ENCODE measurements at places on chromosomes 7 and 10.

- DNase-seq, result no peak
Measured at GRCh38 chr7:47956220-47956619, 8.0 kb upstream of the PKD1L1 start.

- no peak for DNase-seq
Measured at GRCh38 chr10:32970910-32971309, 12.9 kb upstream of the ITGB1 start.

- no peak for DNase-seq
Measured at GRCh38 chr10:87518937-87519336, 14.2 kb downstream of the MINPP1 start.

DNA sequence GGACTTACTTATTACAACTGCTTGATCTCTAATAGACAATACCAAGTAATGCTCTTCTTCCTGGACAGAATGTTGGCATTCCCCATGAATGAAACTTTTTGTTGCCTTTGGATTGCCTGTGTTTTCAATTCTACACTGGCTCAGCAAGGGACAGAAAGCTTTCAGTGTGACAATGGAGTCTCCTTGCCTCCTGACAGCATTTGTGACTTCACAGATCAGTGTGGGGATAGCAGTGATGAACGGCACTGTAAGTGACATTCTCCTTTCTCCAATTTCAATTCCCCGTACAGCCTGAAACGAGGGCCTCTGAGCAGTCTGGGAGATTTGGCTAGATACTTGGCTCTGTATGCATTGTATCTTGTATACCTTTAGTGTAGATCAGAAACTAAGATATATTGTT is 290 bp downstream of the MALRD1 start:
- no peak for DNase-seq

DNA sequence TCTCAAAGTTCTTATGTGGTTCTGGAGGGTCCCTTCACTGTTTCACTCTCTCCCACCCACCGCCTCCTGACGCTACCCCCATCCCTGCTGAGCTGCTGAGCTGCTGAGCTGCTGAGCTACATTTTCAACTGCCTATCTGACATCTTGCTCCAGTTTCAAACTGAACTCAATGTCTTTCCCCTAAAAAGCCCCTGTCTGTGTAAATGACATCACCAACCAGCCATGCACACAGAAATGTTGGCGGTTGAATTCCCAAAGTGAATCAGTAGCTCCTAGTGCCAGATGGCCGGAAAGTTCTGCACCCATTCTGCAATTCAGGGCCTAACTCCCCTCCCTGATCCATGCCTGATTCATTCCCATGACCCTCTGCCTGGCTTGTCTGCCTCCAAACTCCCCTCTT is 71.2 kb downstream of the WNT2 start:
- no peak for DNase-seq

GRCh38 chr10:66218981-66219587 is 706.8 kb upstream of the LRRTM3 start:
- no peak for DNase-seq

- no peak for DNase-seq
Measured at GRCh38 chr7:117034851-117035464, 81.7 kb downstream of the ST7 start.

DNA sequence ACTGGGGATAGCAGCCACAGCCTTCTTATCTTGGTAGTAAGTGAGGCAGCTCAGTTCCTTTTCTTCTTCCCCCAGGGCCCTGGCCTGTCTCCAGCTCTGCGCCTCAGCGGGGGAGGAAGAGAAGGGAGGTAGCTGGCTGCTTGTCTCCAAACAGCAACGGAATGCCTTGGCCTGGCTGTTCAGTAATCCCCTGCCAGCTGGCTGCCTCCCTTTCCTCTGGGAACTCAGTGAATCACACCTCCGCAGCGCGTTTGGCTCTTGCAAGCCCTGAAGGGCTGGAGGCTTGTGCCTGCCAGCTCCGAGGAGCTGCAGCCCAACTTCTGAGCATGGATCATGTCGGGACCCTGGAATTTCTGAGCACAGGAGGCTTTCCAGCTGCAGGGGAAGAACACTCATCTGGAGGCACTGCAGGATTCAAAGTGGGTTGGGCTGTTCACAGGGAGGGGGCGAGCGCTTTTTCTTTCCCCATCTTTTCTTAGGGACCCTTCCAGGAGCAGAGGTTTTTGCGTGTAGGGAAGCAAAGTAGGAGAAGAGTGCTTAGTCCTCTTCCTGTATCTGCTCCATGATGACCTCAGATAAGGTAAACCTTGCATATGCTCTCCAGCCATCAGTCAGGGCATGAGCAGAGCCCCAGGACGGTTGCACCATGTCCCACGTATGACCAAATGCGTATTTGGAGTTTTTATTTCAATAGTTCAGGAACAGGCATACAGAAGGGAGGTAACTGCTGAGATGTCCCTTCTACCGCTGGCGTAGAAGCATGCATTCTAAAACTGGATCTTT is 253.2 kb upstream of the INHBA start:
- DNase-seq, result peak; percentile 95

DNA sequence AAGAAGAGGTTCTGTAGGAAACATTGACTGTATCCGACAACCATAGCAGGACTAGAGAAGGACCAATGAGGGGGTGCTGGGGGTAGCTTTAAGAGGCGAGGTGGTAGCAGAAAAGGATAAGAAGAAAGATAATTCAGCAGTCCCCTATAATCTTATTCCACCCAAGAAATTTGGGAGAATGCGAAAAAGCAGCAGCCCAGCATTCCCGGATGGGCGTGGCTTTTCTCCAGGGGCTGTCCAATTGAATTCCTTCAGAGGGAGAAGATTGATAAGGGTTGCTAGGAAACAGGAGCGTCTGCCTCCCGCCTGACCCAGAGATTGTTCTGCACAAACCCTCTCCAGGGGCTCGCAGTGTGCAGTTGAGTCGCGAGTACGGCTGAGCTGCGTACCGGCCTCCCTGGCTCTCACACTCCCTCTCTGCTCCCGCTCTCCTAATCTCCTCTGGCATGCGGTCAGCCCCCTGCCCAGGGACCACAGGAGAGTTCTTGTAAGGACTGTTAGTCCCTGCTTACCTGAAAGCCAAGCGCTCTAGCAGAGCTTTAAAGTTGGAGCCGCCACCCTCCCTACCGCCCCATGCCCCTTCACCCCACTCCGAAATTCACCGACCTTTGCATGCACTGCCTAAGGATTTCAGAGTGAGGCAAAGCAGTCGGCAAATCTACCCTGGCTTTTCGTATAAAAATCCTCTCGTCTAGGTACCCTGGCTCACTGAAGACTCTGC is at the start of gene GRM3:
GRM3 (plus strand) TSS at position 349 of the 721 bp plus-strand sequence. CDS start 121,237 bp downstream, outside the sequence.
- no peak for DNase-seq

GRCh38 chr7:158266817-158267741 is 320.5 kb downstream of the PTPRN2 start:
- no peak for DNase-seq

- no peak for DNase-seq
Measured at GRCh38 chr10:42875798-42876341, 93.3 kb downstream of the BMS1 start.

GRCh38 chr7:26862834-26863233 is 1.6 kb downstream of the SKAP2 start:
- DNase-seq, result no peak

GRCh38 chr10:63605197-63605967 is 84.2 kb downstream of the REEP3 start:
- no peak for DNase-seq

- DNase-seq, result no peak
Measured at GRCh38 chr10:110411047-110411410, 86.7 kb upstream of the DUSP5 start.

GRCh38 chr10:11165591-11166543 is 148.2 kb downstream of the CELF2 start:
- DNase-seq, result peak; percentile 62

- no peak for DNase-seq
Measured at GRCh38 chr7:130632111-130632510, 36.4 kb downstream of the COPG2 start.

DNA sequence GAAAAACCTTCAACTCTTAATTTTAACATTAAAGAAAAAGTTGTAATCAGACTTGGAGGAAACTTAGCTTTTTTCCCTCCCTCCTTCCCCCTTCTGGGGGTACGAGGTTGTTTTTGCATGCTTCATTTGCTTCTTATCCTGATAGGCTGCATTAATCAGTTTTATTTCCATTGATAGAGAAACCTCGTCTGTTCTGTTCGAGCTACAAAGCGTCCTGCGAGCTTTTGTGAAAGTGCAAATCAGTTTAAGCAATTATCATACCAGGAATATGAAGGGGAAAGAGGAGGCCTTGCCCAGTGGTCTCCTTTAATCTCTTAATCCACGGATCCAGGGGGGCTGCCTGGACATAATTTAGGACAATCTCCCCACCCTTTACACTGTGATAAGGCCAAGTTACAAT is 7.5 kb downstream of the EMX2 start:
- DNase-seq, result no peak

DNA sequence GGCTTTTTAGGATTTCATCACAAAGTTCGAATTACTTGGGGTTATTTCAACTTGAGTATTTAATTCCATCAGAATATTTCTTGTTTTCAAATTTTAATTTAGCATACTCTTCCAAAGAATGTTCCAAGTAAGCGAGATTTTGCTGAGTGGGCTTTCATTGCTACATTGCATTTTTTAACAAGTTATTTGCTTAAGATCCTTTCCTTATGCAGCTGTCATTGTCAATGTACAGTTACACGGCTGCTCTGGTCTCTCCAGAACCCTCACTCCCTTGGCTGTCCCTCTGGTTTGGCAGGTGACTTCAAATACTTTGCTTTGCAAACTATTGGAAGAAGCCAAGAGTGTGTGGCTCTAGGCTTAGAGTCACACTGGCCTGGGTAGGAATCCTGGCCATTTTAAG is 80.0 kb downstream of the CFAP58 start:
- DNase-seq, result no peak

DNA sequence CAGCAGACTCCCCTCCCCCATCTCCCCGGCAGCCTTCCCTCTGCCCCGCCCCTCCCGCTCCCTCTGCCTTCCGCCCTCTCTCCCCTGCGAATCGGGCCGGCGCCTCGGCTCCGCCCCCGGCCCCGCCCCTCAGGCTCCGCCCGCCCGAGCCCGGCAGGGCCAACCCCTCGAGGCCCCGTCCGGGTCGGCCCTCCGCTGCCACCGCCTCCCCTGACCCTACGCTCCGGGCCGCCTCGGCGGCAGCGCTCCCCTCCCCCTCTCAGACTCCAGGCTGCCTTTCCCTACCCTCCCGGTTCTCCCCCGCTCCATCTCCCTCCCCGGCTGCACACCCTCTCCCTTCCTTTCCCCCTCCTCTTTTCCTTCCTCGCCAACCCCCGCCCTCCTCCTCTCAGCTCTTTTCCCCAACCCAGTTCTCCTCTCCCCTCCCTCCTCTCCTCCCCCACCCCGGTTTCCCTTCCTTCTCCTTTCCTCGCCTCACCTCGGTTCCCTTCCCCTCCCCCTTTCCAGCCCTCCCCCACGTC is 1.6 kb downstream of the ZNF467 start:
- DNase-seq, result peak; percentile 94

GRCh38 chr10:84820120-84820519 is 491.7 kb downstream of the CCSER2 start:
- no peak for DNase-seq

DNA sequence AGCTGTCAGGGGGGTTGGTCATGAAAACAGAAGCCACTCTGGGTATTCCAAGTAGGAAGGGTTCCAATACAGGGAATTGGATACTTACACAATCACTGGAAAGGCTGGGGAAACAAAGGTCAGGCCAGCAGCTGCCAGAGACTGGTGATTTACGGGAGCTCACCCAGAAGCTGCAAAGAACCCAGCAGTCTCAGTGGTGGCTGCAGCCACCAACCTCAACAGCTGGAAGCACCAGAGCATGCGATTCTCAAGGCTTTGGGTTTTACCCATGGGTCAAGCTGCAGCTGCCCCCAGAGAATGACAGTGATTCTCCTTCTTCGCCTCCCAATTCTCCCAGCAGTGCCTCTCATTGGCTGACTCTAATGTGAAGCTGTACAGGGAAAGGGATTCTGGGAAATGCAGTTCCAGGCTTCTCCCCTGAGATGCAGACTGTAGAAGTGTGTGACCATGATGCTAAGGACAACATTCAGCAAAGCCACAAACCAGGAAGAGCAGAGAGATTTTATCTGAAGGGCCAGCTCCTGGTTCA is 107.2 kb upstream of the TCF7L2 start:
- no peak for DNase-seq
